ENCODE measurements at places on chromosomes 1 and 21.

DNA sequence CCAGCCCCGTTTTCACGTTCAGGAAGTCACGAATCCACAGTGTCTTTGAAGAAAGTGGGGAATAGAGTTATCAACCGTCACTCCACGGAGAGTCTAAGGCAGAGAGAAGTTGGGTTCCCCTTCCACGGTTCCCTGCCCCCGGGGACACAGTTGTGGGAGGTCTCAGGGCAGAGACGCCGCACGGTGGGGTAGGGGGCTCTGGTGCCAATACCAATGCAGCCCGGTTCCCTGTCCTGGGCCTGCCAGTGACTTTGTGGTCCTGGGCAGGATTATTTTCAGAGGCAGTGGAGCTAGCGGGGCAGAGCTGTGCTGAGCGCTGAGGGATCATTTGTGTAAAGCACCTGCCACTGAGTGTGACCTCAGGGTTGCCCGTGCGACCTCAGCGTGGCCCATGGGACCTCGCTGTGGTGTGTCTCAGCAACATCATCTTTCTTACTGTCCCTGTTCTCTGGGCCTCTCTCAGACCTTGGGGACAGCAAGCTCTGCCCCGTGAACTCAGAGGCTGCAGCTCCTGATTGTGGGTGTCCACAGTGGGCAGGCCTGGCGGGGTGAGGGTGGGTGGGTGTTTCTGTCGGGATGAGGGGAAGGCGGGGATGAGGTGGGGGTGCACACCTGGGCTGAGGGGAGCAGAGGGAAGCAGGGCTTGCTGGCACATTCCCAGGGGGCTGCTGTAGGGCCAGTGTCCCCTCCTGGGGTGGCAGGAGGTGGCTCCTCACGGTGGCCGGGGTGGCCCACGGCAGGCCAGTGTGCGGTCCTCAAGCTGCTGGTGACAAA, 65.2 kb downstream of the AGPAT3 start:
- DNase-seq = no peak

- no peak for DNase-seq
These were observed 485.4 kb upstream of the USP24 start for GRCh38 chr1:55700359-55701130.

- DNase-seq = no peak
These were observed 58.5 kb downstream of the RUSC1 start for GRCh38 chr1:155379180-155379579.

- no peak for DNase-seq
These were observed at the start of gene CLDN19 for GRCh38 chr1:42739753-42740700. TSS of gene CLDN19 (minus strand) at chr1:42740236. CDS start at chr1:42740063, 173 bp downstream.

DNA sequence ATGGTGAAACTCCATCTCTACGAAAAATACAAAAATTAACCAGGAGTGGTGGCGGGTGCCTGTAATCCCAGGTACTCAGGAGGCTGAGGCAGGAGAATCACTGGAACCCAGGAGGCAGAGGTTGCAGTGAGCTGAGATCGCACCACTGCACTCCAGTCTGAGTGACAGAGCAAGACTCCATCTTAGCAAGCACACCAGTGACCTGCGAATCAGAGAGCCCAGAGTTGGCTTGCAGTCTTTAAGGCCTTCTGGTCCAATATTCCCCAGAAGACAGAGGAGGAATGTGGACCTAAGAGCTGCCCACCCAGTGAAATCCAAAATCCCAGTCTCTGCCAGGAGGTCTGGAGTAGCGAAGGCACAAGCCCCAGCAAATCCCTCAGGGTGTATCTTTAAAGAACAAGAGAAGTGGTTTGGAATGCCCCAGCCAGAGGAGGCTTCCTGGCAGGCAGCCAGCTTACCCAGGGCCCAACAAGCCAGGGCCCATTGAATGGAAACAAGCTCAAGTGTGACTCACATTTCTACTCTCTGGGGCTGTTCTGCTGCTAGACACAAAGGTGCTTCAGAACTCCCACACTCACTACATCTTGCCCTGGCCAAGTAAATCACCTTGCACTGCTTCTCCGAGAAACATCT, 23.9 kb downstream of the GPR161 start:
- no peak for DNase-seq

DNA sequence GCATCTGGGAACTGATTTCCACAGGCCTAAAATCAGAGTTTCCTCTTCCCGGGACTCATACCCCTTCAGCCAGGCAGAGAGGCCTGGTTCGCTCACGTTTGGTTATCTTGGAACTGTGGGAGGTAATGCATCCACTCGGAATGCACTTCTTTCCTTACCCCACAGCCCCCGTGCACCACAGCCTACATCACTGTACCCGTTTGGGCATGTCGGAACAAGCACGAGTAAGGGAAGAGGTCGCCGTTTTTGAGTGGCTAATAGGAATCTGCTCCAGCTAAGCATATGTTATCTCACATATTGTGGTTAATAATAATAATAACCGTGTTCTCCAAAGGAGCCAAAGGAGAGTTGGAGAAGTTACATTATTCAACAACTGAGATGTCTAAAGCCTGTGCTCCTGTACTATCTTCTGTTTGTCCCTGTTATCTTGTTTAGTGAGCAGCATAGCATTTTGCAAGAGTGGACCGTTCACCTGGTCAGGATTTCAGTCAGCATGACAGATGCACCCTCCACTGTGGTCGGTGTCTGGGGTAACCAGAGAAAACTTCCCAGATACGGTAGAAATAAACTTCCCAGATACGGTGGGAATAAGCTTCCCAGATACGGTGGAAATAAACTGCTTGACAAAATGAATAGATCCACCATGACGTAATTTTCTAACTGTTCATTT, 198.6 kb downstream of the SDCCAG8 start:
- no peak for DNase-seq

- no peak for DNase-seq
These were observed 5.5 kb upstream of the TRAPPC10 start for GRCh38 chr21:44006656-44007055.

- DNase-seq = no peak
These were observed 64.3 kb downstream of the BCL9 start for GRCh38 chr1:147605591-147605990.

DNA sequence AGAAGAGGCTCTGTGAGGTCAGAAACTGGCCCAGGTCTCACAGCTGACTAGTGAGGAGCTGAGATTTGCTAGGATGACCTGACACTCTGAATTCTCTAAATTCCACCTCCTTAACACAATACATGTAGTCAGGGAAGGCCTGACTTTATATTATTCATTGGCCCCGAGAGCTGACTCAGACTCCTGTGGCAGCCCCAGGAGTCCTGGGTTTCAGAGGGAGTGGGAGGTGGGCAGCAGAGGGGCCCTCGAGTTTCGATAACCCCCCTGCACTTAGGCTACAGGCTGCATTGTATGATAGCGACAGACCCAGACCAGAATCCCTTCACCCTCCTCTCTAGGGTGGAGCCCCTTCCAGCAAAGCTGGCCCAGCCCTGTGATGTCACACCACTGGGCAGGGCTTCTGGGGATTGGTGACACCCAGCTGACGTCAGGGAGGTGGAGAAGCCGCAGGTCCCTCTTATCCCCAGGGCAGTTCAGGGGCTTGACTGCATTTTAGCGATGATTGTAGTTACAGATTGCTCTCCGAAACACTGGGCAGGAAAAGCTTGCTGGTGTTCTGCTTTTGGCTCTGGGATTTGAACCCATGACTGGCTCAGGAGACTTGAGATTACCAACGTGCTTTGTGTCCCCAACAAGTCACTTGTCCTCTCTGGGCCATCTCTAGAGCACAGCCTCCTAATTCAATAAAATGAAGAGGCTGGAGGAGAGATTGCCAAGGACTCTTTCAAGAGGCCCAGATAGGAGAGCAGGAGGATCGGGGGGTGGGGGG, 17.0 kb upstream of the GPR37L1 start:
- no peak for DNase-seq

DNA sequence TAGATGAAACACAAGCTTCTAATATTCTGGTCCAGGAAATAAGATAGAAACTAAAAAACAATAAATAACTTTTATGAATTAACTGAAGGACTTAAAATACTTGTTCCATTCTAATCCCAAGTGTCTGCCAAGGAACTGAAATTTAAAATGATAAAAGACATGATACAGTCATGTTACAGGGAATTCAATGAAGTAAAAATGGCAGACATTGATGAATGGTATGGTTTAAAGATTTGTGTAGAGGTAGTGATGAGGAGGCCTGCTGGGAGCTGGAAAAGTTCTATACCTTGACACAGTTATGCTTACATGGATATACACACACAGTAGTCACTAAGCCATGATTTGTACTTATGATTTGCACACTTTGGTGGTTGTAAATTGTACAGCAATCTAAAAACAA, 2.1 kb upstream of the UBR4 start:
- no peak for DNase-seq

DNA sequence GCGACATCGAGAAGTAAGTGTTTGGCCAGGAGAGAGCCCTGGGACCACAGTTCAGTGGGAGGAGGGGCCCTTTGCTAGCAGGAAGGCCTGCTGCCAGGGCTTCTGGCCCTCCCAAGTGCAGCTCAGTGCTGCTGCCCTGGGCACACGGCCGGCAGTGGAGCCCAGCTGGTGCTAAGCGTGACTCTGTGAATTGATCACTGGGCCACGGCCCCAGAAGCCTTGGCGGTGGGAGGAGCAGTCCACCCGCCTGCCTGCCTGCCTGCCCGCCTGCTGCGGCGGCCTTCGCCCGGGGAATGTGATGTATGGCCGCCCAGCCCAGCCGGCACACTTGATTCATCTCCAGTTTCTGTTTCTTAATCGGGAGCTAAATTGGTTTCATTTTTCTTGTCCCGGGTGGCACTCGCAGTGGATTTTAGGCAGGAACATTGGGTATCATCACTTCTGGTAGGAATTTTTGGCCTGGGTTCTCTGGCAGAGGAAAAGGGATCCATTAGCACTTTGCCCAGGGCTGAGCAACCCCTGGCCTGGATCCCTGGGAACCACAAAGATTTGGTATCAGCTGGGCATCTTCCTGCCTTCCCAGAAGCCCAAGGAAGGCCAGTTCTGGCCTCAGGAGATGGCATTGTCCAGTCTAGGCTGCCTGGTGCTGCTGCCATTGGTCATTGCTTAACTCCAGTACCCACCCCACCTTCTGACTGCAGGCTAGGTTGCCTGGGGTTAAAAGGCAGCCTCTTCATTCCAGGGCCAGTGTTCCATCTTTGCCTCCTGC, 28.6 kb downstream of the TMEM53 start:
- DNase-seq = no peak

DNA sequence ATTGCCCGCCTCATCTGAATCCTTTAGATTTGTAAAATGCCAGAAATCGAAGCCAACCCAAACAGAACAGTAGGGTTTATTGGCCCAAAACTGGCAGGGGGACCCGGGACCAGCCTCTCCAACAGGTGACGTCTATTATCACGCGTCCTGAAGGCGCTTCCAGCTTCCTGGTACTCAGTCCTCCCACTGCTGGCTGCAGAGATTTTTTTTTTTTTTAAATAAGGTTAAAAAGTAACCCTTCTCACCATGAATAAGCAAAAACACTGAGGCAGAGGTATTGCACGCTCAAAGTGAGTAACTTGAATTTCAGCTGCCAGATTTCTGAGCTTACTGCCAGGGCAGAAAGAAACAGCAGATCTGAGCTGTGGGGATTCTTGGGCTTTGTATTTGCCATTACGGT, 54.4 kb upstream of the GCLM start:
- DNase-seq = no peak

GRCh38 chr1:234611847-234612351, 1.9 kb upstream of the IRF2BP2 start:
- DNase-seq = no peak

GRCh38 chr1:210496063-210496462, 167.4 kb downstream of the HHAT start:
- no peak for DNase-seq

GRCh38 chr1:67041841-67042503, 12.0 kb downstream of the SLC35D1 start:
- no peak for DNase-seq
